Glutamatergic neuron (in vitro differentiated cells): ENCODE measurements at places on chromosomes 4 and X. TPM values are rescaled to one million over a fixed set of nuclear protein-coding genes. Genes with fewer than 3 reads are reported as not detected.

DNA sequence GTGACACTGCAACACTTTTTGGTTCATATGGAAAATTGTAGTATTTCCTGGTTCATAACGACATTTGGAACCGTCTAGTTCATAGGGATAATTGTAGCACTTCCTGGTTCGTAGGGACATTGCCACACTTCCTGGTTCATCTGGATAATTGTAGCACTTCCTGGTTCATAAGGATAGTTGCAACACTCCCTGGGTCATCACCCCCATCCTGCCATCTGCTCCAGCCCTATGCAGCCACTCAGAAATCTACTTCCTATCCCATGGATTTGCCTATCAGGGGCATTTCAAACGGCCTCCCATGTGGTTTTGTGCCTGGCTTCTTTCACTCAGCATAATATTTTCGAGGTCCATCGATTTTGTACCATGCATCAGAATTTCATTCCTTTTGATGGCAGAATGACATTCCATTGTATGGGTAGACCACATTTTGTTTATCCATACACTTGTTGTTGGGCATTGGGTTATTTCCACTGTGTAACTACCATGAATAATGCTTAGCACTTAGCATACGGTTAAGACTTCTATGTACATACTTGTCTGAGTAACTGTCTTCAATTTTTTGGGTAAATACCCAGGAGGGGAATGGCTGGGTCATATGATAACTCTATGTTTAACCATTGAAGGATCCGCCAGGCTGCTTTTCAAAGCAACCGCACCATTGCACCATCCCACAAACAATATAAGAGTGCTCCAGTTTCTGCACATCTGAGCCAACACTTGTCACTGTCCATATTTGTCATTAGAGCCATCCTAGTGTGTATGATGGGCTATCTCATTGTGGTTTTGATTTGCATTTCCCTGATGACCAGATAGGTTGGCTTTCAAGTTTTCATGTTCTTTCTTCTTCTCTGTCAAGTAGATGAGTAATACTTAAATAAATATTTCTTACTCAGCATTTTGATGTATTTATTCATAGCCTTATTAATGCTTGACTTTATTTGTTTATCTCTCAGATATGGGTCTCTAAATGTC, 58.3 kb upstream of the CD99 start:
- no peak for DNase-seq

DNA sequence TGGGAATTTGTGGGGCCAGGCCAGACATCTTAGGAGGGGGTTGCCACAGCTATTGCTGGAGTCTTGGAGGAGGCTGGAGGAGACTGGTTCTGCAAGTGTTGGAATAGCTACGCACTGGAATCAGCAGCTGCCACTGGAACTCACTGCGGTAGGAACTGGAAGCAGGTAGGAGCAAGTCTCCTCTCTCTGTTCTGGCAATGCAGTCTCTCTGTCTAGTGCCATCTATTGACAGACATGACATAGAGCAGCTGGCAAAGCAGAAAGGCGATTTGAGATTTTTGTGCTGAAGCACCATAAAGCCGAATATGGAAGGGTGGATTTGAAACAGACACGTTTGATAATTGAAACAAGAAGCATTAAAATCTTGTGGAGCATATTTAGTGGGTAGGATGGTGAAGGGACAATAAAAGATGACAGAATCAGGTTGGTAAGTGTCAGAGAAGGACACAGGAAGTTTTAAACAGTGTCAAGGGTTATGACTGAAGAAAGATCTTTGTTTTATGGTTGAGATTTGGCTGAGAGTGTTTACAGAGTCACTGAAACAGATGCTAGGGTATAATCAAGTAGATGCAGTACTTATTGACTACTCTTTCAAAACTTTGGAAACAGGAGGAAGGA, 23.5 kb upstream of the SYNPO2 start:
- no peak for DNase-seq

- no peak for DNase-seq
Measured at GRCh38 chrX:1435241-1435895, 17.3 kb downstream of the ASMTL start.

Gene CORIN
- 0.32 TPM for total RNA-seq

DNA sequence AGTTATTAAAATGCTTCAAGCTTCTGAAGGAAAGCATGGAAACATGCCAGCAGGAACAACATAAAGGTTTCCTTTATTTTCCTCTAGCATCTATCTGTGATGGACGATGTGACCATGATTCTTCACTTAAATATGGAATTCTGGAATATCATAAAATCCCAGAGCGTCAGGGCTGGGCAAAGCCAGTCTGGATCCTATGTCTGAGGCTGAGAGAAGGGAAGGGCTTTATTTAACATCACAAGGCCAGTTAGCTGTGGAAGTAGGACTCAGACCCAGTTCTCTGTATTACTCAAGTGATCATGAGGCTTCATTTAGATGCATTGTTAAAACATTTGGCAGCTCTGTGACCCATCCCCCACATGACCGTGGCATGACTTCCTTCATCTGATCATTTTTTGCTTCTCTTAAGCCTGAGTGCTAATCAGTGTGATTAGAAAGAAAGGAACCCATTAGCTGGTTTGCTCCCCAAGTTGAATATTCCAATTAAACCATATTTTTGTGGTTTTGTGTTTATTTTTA, 40.9 kb upstream of the EOLA2 start:
- no peak for DNase-seq

Gene SLC7A11
- 10.4 TPM for total RNA-seq

Gene C4orf51
- total RNA-seq, result not detected

GRCh38 chr4:129092631-129093190, 628 bp downstream of the SCLT1 start:
- DNase-seq, result no peak

Gene MAGEA12
- total RNA-seq, result 1.1 TPM

Gene ARL9
- 0.83 TPM for total RNA-seq

DNA sequence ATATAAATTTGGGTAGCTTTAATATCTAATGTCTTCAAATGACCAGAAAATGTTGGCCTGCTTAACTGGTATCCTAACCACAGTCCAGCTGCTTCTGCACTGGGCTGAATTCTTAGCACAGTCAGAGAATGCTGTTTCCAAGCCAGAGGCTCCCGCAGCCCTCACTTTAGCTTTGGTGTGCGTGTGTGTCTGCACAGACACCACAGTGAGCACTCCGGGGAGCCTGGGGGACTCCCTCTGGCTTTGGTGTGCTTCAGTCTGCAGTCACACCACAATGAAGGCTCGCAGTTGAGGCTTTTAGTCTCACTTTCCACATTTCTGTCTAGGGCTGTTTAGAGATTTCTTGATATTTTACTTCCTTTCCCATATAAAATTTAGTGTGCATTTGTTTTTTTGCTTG, 53.6 kb downstream of the APOO start:
- DNase-seq, result peak; percentile 17

DNA sequence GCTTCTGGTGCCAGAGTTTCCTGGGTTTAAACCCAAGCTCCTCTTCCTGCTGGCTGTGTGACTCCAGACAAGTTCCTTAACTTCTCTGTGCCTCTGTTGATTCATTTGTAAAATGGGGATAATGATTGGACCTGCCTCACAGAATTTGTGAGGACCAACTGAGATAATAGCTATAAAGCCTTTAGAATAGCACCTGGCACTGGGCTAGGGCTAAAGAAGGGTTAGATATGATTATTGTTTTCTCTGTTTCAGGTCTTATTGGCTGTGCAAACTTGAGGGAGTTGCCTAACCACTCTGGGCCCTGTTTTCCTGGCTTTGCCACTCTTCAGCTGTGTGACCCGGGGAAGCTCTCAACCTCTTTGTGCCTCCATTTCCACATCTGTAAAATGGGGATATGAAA, 37.8 kb downstream of the LGI2 start:
- DNase-seq, result no peak

DNA sequence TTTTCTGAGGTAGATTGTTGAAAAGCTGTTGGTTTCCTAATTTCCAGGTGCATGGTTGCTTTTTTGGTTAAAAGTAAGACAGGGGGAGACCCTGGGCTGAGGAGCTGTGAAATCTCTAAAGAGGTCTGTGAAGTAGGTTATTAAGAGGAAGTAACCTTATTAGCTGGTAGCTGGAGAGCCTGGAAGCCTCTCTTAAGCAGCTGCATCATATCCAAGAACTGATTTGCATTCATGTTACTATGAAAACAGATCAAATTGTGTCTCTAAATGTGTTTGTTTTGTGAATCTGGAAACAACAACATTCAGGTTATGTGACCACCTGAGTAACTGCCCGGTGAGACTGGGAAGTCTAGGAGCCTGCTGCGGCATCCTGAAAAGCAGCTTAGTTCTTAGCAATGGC, 54.1 kb downstream of the ARHGAP10 start:
- DNase-seq, result no peak

Gene IL2
- total RNA-seq, result not detected

DNA sequence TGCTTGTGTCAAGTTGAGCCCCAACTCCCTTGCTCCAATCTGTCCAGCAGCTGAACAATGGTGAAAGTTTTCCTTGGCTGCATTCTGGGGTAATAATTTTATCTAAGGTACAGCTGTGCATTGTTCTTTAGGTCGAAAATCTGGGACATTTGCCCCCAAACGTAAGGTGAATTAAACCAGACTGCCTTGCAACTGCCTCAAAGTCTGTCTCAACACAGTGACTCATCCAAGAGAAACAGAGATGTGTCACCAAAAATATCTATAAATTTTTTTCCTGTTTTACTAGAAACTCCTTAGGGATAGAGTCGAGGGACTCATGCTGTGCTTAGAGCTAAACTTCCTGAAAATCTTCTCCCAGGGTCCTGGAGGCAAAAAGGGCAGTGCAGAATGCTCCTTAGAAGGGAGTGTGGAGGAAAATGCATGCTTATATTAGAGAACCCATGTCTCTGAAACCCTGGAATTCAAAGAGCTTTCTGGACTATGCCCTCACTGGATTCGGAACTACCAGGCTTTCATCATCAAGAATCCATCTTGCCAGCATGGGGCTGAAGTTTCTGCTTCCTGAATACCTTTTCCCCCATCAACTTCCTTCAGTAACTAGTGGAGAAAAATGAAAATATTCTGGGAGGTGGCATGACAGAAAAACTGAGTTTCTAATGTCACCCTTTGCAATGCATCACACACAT, 115.7 kb downstream of the PALLD start:
- DNase-seq, result no peak

- no peak for DNase-seq
Measured at GRCh38 chr4:118032691-118033090, 1.6 kb upstream of the NDST3 start.

GRCh38 chrX:140971099-140971795, 31.1 kb upstream of the SPANXB1 start:
- DNase-seq, result no peak

GRCh38 chrX:119249891-119250290, 13.8 kb downstream of the PGRMC1 start:
- DNase-seq, result no peak

Gene CFP
- 0.49 TPM for total RNA-seq

DNA sequence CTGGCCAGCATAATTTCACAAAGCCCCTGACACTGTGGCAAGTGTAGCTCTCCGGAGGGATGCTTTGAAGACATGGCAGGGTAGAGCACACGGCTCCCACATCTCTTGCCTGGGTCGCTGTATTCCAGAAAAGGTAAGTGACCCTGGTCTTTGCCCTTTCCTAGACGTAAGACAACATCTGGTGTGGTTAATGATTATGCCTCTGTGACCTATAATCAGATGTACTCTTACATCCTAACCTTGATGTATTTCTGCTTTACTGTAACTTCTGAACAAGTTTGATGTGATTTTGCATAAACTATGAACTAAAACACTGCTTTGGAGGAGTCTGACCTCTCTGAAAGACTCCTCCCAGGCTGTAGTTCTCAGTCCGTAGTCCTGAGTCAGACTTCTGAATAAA, 59.1 kb upstream of the ACSL1 start:
- DNase-seq, result no peak

GRCh38 chr4:166153548-166153947, 280.5 kb downstream of the TLL1 start:
- DNase-seq, result no peak

- no peak for DNase-seq
Measured at GRCh38 chrX:25733148-25733547, 405.0 kb upstream of the MAGEB18 start.
